Endodermal cell (in vitro differentiated cells): ENCODE measurements at places on chromosomes 3 and 15. TPM values are rescaled to one million over a fixed set of nuclear protein-coding genes. Genes with fewer than 3 reads are reported as not detected.
A peak's percentile ranks its signal among the peaks of the same experiment; 100 is the strongest.

GRCh38 chr3:114408736-114409670 is 115.2 kb downstream of the TIGIT start:
- no peak for DNase-seq
- no peaks in the 10 kb centered on the region for H3K36me3 ChIP-seq
- no peaks in the 10 kb centered on the region for H3K27me3 ChIP-seq
- H3K4me1 ChIP-seq, result no peaks in the 10 kb centered on the region
- H3K27ac ChIP-seq, result peak overlapping the region; percentile 82
- H3K4me3 ChIP-seq, result no peak overlapping the region

DNA sequence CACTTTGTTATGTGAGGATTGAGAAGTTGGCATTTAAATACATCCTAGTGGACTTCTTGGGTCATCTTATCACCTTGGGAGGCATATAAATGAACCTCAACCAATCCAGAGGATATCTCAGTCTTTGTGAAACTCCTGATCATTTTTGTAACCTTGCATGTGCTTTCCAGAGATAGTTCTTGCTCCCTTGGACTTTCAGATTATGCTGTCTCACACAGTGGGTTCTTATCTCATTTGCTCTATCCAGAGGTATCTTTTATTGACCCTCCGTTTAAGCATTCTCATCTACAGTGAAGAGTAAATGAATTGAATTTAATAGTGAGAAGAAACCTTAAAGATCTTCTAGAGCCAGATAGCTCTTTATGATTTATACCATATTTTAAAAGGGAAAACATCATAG is 10.4 kb downstream of the ARMC8 start:
- H3K4me3 ChIP-seq, result no peak overlapping the region
- no peak for DNase-seq
- H3K36me3 ChIP-seq, result peaks cover 11% of the 10 kb centered on the region
- H3K27ac ChIP-seq, result no peak overlapping the region
- H3K4me1 ChIP-seq, result no peaks in the 10 kb centered on the region

The OIP5 gene
- total RNA-seq, result 8.5 to 22.9 TPM (median 20.9 TPM) in 3 replicates

DNA sequence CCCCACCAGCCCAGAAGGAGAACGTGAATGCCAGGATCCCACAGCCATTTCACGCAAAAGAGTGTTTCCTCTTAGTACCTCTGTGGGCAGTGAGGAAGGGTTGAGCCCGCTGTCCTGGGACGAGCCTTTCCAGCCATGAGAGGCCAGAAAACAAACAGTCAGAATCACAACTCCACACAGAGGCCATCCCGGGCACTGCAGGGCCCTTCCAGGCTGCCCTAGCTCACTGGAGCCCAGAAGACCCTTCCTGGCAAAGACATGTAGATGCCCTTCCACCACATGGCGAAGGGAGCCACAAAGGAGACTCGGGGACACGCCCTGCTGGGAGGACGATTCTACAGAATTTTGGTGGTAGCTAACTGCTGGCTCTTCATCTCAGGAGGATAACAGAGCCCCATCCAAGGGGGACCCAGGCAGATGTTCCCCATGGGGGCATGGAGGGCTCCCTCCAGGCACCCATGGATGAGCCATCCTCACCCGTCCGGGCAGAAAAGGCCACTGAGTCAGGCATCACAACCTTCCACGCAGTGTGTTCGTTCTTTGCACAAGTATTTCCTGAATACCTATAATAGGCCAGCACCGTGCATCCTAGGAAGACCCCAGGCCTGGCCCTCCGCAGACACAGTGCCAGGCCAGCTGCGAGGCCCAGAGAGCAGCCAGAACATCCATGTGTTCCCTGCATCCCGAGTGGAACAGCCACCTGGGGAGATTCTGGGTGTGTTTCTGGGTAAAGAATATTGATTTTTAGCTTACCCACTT is 47.2 kb downstream of the SLC12A8 start:
- no peaks in the 10 kb centered on the region for H3K4me1 ChIP-seq
- H3K27me3 ChIP-seq, result no peaks in the 10 kb centered on the region
- no peak overlapping the region for H3K27ac ChIP-seq
- H3K36me3 ChIP-seq, result no peaks in the 10 kb centered on the region
- H3K4me3 ChIP-seq, result no peak overlapping the region

- H3K4me1 ChIP-seq, result peaks cover 13% of the 10 kb centered on the region
- DNase-seq, result peak; percentile 50
- H3K36me3 ChIP-seq, result no peaks in the 10 kb centered on the region
- H3K27me3 ChIP-seq, result no peaks in the 10 kb centered on the region
- no peak overlapping the region for H3K4me3 ChIP-seq
- no peak overlapping the region for H3K27ac ChIP-seq
Observed at GRCh38 chr3:195031574-195032003, 239.4 kb downstream of the XXYLT1 start.

GRCh38 chr3:18398448-18398847 is 26.7 kb downstream of the SATB1 start:
- no peak for DNase-seq
- no peak overlapping the region for H3K4me3 ChIP-seq

The RARB gene
- 17.4 and 21.5 TPM in 2 replicates for total RNA-seq

The PLSCR5 gene
- total RNA-seq, result not detected in 3 replicates

GRCh38 chr15:40047415-40048210 is 8.6 kb upstream of the SRP14 start:
- H3K36me3 ChIP-seq, result no peaks in the 10 kb centered on the region
- H3K4me3 ChIP-seq, result no peak overlapping the region
- H3K27ac ChIP-seq, result no peak overlapping the region
- H3K4me1 ChIP-seq, result peaks cover 2% of the 10 kb centered on the region
- no peaks in the 10 kb centered on the region for H3K27me3 ChIP-seq
- peak; percentile 55 for DNase-seq

The XYLB gene
- total RNA-seq, result 4.7 and 5.4 TPM in 2 replicates

- H3K36me3 ChIP-seq, result no peaks in the 10 kb centered on the region
- no peak for DNase-seq
- H3K27me3 ChIP-seq, result no peaks in the 10 kb centered on the region
- no peak overlapping the region for H3K4me3 ChIP-seq
- H3K4me1 ChIP-seq, result no peaks in the 10 kb centered on the region
- H3K27ac ChIP-seq, result no peak overlapping the region
Observed at GRCh38 chr3:80405618-80406017, 637.8 kb upstream of the ROBO1 start.

- no peaks in the 10 kb centered on the region for H3K27me3 ChIP-seq
- no peaks in the 10 kb centered on the region for H3K36me3 ChIP-seq
- no peaks in the 10 kb centered on the region for H3K4me1 ChIP-seq
- no peak overlapping the region for H3K4me3 ChIP-seq
- no peak overlapping the region for H3K27ac ChIP-seq
Observed at GRCh38 chr3:87268646-87269211, 7.7 kb downstream of the POU1F1 start.

DNA sequence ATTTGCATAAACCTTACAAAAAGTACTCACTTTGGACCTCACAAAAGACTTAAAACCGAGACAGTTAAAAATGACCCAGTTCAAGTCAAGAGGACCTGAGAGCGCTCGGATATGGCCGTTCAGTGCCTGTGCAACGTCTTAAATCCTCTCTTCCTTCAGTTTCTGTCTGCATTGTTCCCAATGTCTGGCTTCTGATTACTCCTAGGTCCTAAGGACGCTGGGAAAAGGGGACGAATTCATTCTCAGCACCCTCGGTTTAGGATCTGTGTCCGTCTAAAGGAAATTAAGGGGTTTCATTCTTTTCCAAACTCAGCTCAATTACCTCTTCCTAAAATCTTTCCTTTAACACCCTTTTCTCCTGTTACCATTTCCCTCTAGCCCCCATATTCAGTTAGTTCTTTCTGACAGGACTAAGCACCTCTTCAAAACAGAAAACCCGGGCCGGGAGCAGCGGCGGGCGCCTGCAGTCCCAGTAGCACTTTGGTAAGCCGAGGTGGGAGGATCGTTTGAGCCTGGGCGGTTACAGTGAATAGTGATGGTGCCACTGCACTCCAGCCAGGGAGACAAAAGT is 970 bp downstream of the DPPA4 start:
- peaks cover 28% of the 10 kb centered on the region for H3K36me3 ChIP-seq
- peak overlapping the region; percentile 79 for H3K27ac ChIP-seq
- no peaks in the 10 kb centered on the region for H3K27me3 ChIP-seq
- H3K4me1 ChIP-seq, result no peaks in the 10 kb centered on the region
- DNase-seq, result peak; percentile 74
- peak overlapping the region; percentile 95 for H3K4me3 ChIP-seq

GRCh38 chr3:194278186-194278845 is 72.8 kb downstream of the CPN2 start:
- no peaks in the 10 kb centered on the region for H3K27me3 ChIP-seq
- no peak overlapping the region for H3K4me3 ChIP-seq
- H3K27ac ChIP-seq, result no peak overlapping the region
- H3K4me1 ChIP-seq, result peaks cover 8% of the 10 kb centered on the region

The PHC3 gene
- total RNA-seq, result 27.5 to 36.9 TPM (median 36.1 TPM) in 3 replicates

DNA sequence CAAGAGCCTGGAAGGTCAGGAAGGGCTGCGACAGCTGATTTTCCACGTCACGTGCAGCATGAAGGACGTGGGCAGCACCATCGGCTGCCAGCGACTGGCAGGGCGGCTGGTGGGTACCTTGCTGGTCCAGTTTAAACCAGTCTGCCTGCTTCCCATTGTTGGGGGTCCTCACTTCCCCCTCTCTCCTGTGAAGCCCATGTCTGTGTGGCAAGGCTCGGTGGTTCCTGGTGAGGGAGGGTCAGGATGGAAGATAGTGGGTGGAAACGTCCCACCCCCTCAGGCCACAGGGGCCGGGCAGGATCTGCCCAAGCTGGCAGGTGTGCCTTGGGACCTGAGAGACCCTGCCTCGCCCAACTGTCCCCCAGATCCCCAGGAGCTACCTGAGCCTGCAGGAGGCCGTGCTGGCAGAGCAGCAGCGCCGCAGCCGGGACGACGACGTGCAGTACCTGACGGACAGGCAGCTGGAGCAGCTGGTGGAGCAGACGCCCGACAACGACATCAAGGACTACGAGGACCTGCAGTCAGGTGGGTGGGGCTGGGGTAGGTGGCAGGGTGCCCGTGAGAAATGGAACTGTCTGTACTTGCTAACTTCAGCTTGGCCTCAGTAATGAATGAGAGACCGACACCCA is 108.2 kb downstream of the LRRK1 start:
- H3K4me3 ChIP-seq, result no peak overlapping the region
- peak; percentile 45 for DNase-seq
- H3K27me3 ChIP-seq, result no peaks in the 10 kb centered on the region
- H3K36me3 ChIP-seq, result no peaks in the 10 kb centered on the region
- no peak overlapping the region for H3K27ac ChIP-seq

GRCh38 chr3:182384221-182384620 is 409.1 kb upstream of the ATP11B start:
- no peaks in the 10 kb centered on the region for H3K36me3 ChIP-seq
- no peaks in the 10 kb centered on the region for H3K4me1 ChIP-seq

- H3K36me3 ChIP-seq, result no peaks in the 10 kb centered on the region
- H3K4me3 ChIP-seq, result no peak overlapping the region
- no peaks in the 10 kb centered on the region for H3K4me1 ChIP-seq
- peaks cover 8% of the 10 kb centered on the region for H3K27me3 ChIP-seq
- no peak overlapping the region for H3K27ac ChIP-seq
- DNase-seq, result peak; percentile 42
Observed at GRCh38 chr15:101043011-101043410, 123.9 kb downstream of the LRRK1 start.

The CP gene
- 0.53 to 1.1 TPM (median 0.84 TPM) in 3 replicates for total RNA-seq

DNA sequence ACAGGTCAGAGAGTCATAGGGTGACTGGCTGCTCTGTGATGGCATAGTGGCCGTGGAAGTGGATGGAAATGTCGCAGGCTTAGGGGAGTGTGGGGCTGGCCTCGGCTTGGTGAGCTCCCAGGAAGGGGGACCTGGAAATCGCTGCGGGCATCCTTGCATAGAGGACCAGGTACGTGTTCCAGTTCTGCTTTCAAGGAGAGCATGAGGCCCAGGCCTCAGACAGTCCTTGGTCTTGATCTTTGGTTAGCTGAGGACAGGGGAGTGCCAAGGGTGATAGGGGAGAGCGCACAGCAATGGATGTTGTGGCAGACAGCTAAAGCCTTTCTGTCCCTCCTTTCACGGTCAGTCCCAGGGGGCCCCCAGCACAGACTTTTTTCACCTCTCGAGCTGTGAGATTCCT is 110.5 kb downstream of the SNRPN start:
- H3K36me3 ChIP-seq, result peaks cover 100% of the 10 kb centered on the region
- peak overlapping the region; percentile 38 for H3K4me3 ChIP-seq
- H3K27me3 ChIP-seq, result no peaks in the 10 kb centered on the region

DNA sequence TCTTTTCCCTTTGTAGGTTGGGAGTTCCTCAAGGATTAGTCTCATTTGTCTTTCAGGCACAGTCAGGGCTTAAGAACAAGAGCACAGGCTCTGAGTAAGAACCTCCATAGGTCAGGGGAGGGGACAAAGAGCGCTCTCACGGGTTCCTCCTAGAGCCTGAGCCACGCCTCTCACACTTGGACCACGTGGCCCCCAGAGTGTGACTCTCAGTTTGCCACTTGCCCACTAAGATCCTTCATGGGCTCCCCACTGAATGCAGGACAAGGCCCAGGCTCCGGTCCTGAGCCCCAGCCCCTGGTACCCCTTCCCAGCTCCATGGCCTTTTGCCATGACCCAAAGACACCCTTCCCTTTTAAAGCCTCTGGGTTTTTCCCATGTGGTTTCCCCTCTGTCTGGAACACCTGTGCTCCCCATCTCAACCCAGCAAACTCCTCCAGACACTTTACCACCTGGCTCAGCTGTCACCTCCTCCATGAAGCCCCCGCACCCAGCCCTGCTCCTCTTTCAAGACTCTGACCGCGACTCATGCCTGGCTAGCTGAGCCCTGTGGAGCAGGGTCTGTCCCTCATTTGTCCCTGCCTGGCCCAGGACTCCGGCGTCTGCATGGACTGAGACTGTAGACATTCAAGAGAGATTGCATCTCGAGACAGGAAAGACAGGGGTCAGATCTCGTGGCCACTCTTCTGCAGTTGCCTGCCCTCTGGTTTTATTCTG is 32.7 kb downstream of the IQSEC1 start:
- H3K4me1 ChIP-seq, result peaks cover 12% of the 10 kb centered on the region
- no peak for DNase-seq
- H3K36me3 ChIP-seq, result no peaks in the 10 kb centered on the region
- no peaks in the 10 kb centered on the region for H3K27me3 ChIP-seq
- peak overlapping the region; percentile 99 for H3K27ac ChIP-seq
- no peak overlapping the region for H3K4me3 ChIP-seq

The GRAMD1C gene
- 1.0 and 1.6 TPM in 2 replicates for total RNA-seq

DNA sequence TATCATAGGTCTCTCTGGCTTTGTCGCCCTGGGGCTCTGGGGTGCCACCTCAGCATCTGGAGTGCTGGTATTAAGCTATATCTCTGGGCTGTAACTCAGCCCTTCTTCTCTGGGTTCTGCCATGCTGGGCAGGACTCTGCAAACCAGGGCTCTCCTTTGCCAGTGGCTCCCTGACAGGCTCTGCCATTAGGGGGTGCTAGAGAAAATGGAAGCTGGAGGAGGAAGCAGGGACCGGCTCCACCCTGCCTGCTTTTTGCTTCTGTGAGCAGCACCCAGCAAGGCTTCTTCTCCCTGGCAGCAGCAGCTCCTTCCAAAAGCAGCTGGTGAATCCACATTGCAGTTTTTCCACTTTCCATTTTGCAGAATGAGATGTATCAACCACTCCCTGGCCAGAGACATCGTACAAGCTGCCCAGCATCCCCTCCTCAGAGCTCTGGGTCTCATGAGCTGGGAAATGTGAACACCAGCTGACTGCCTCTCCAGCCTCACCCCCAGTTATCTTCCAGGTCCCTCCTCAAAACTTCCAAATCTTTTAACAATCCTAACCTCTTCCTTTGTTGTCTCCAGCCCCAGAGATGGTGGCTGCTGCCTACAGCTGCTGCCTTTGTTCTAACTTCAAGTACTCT is 165.0 kb downstream of the ABHD5 start:
- H3K27me3 ChIP-seq, result peaks cover 36% of the 10 kb centered on the region
- no peak overlapping the region for H3K27ac ChIP-seq
- peaks cover 9% of the 10 kb centered on the region for H3K4me1 ChIP-seq
- no peaks in the 10 kb centered on the region for H3K36me3 ChIP-seq
- no peak overlapping the region for H3K4me3 ChIP-seq
- DNase-seq, result peak; percentile 94

The RBP2 gene
- not detected in 3 replicates for total RNA-seq

- H3K27me3 ChIP-seq, result peaks cover 8% of the 10 kb centered on the region
- peak; percentile 77 for DNase-seq
- no peaks in the 10 kb centered on the region for H3K4me1 ChIP-seq
- H3K27ac ChIP-seq, result no peak overlapping the region
Observed at GRCh38 chr3:197508461-197508860, 47.3 kb downstream of the BDH1 start.

The OSTN gene
- not detected in 2 replicates for total RNA-seq

The WDR72 gene
- 4.1 to 14.2 TPM (median 4.8 TPM) in 3 replicates for total RNA-seq
